ENCODE measurements at places on chromosomes 3 and 15.

DNA sequence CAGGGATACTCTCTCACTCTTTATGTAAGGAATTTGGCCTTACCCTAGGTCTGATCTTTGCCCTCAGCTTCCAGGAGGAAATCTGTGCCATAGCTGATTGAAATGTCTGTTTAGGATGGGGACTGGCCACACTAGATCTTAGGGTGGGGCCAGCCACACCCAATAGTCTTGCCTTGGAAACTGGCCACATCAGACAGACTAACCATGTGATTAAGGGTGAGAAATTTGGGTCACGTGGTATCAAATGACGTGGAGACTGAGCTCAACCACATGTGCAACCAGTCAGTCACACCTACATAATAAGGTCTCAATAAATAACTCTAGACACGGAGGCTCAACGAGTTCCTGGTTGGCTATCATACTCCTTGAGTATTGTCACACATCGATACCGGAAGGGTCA is 113.5 kb downstream of the CNTN3 start:
- DNase-seq, result no peak

- no peak for DNase-seq
Measured at GRCh38 chr3:174986685-174987084, 127.6 kb downstream of the NAALADL2 start.

GRCh38 chr3:49324768-49325167 is 15.1 kb downstream of the USP4 start:
- no peak for DNase-seq

DNA sequence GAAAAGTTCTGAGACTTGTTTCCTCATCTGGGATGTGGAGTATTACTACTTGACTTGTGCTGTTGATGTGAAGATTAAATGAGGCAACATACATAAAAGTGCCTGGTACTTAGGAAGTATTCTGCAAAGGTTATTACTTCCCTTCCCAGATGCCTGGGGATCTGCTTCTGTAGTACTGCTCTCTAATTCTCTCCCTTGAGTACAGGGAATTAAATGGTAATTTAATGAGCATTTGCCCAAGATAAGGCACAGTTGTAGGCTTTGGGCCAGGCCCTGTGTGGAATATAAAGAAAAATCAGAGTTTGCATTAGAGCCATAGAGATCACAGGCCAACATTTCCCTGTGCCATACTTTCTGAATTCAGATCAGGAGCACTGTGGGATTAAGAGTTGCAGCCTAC is 84.4 kb downstream of the LARS2 start:
- no peak for DNase-seq

DNA sequence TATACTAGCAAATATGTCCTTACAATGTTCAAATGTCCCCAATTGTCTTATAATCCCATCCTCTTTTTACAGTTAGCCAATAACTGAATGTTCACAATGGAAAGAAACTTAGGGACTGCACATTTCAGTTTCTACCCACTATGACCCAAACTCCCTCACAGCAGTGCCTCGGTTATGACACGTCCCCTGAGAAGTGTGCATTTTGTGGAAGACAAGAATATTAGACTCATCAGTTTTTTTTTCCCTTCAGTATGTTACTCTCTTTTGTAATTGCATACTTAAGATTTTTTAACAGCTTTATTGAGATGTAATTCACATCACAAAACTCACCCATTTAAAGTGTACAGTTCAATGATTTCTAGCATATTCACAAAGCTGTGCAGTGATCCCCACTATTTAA is 64.8 kb downstream of the IGF2BP2 start:
- DNase-seq, result no peak

DNA sequence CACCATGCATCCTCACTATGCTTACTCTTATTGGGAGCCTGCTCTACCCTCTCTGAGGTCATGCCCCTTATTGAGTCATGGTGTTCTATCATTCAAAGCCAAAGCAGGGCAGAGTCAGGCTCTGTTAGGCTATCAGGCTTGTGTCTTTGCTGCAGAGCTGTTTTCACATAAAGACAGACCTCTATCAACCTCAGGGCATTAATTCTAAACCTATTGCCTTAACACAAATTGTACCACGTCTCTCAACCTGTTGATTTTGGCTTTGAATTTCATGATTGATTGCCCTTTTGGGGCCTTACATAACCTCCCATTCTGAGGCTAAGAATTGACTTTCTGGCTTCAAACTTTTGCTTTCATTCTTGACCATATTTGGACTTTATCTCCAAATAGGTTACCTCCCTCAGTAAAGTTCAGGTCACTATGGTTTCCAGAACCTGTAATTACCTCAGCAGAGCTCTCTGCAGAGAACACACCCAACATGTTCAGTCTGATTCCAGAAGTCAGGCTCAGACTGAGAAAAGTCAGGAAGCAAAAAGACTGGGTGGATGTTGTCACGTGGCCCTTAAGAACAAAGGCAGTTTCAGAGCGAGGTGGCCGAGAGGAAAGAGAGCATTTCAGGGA is 221.4 kb upstream of the NANOGP8 start:
- peak; percentile 24 for DNase-seq

GRCh38 chr15:70508561-70509281 is 254.6 kb downstream of the UACA start:
- peak; percentile 78 for DNase-seq

GRCh38 chr3:13215940-13216546 is 142.8 kb upstream of the IQSEC1 start:
- no peak for DNase-seq
